ENCODE measurements at places on chromosomes 16 and 17. TPM values are rescaled to one million over a fixed set of nuclear protein-coding genes. Genes with fewer than 3 reads are reported as not detected.

CAPNS2 gene
- 0.09 TPM for polyA plus RNA-seq

CLEC19A gene
- not detected for polyA plus RNA-seq

PRSS8 gene
- polyA plus RNA-seq = 252 TPM

NUDT16L1 gene
- polyA plus RNA-seq = 42.5 TPM

KRT33B gene
- not detected for polyA plus RNA-seq
